ENCODE measurements at places on chromosomes 13 and 19.

DNA sequence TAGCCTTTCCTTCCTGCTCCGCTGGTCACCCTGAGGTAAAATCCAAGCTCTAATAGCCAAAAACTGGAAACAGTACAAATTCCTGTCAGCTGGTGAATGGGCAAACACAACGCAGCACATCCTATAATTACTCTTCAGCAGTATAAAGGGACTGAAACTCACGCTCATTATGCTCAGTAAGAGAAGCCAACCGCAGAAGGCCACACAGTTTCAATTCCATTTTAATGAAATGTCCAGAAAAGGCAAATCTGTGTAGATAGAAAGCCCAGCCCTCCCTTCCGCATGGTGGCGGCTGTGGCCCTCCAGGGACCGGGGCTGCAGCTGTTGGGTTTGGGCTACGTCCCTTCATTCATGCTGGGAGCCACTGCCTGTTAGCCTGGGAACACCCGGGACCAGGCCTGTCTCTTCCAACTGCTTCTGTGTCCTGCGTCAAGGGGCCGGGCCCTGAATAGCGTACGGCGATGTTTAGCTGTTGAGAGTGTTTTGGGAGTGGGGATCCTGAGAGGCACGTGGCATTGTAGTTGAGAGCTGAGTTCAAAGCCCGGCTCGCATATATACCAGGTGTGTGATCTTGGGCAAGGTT is 23.5 kb downstream of the NKPD1 start:
- DNase-seq = no peak

GRCh38 chr13:44969551-44970484 is 19.5 kb downstream of the NUFIP1 start:
- DNase-seq = no peak

DNA sequence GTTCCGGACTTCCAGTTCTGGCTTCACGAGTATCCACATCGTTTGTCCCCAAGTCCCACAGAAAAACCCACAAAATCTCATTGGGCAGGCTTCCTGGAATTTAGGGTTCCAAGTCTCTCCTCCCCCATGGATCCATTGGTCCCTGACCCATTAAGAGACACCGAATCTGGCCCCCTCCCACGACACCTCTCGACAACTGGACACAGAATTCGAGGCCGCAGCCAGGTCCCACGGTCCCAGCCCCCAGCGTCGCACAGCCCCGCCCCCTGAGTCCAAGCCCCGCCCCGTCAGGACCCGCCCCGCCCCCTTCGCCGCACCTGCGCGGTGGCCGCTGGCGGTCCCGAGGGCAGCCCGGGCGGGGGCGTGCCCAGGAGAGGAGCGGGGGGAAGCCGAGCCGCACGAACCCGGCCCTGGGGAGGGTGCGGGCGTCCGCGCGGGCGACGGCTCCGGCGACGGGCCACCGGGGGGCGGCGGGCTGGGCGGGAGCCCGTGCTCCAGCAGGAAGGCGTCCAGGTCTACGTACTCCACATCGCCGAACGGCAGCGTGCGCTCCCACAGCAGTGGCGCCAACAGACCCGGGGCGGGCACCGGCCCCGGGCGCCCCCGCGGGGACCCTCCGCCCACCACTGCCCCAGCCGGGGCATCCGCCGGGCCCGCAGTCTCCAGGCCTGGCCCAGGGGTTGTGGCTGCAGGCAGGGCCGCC is 1.8 kb downstream of the DBP start:
- peak; percentile 55 for DNase-seq

DNA sequence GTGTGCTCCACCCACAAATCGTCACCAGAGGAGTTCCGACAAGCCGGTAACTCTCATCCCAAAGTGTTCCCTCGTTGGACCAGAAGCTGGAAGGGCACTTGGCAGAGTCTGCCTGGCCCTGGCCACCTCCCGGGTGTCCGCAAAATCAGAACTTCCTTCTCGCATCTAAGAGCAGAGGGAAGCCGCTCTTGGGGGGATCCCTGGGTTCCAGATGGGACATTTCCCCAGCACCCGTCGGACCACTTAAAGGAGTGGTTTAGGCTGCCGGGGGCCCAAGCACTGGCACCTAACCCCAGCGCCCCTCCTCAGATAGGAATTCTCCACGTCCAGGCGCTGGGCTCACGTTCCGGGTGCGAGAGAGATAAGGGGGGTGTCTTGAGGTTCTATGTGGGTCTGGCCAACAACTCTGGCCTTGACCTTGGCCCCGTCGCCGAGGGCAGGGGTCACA is 857 bp upstream of the MAP2K7 start:
- DNase-seq = no peak

DNA sequence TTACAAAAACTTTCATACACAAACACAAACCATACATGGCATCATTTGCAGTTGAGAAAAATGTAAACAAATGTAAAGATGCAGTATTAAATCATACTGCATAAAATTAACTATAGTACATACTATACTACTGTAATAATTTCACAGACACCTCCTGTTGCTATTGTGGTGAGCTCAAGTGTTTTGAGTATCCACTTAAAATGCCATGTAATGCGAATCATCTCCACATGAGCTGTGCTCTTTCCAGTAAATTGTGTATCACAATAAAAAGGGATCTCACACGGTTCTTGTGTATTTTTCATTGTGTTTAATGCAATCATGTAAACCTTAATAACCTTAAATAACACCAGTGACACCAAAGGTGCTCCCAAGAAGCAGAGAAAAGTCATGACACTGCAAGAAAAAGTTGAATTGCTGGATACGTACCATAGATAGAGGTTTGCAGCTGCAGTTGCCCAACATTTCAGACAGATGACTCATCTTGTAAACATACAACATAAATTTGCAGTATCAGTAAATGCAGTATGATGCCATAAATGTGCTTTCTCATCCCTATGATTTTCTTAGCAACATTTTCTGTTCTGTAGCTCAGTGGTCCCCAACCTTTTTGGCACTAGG is 166.6 kb downstream of the RAP2A start:
- DNase-seq = peak; percentile 2

GRCh38 chr13:34241332-34241731 is 423.4 kb downstream of the RFC3 start:
- DNase-seq = no peak

DNA sequence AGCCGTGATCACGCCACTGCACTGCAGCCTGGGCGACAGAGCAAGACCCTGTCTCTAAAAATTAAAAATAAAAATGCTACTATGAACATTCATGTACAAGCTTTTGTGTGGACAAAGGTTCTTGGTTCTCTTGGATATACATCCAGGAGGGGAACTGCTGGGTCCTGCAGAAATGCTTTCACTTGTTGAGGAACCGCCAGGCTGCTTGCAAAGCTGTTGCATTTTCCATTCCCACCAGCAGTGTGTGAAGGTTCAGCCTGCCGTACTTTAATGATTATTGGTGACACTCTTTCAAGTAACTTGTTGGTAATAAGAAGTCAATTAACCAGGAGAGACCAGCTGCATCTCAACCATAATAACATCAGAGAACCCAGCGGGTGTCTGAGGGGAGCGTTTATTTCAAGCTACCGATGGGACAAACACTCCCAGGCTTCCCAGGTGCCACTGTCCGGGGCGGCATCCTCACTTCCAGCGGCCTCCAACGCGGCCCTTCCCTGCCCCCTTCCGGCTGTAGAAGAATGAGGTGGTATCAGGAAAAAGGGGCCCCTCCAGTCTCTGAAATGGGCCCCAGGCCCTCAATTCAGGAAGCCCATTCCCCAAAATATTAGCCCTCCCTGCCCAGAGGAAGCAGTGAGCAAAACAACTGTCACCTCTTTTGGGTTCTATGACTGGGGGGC is 15.2 kb upstream of the PPP1R12C start:
- no peak for DNase-seq

GRCh38 chr19:9073806-9074205 is 13.1 kb upstream of the OR1M1 start:
- no peak for DNase-seq

GRCh38 chr13:53074114-53074513 is 45.5 kb downstream of the OLFM4 start:
- no peak for DNase-seq

Data from left lung (tissue), 14 donors.